Cortex of kidney (tissue), 1 donor: ENCODE measurements at places on chromosomes 7 and 10.

DNA sequence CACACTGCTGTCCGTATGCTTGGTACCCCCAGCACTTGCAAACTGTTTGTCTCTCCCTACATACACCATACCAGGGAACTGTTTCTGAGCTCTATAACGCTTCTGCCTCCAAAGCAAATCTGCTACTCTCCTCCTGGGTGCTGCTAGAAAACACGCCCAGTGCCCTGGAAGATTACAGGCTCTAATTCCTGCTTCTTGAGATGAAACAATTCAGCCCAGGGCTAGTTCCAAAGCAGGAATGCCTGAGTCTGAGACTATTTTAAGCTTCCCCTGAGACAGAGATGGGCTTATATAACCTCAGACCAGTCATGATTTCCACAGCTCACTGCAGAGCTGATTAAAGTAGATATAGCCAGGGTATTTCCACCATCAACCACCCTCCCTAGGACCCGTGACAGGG is 327.1 kb downstream of the GPR158 start:
- no peak for DNase-seq

DNA sequence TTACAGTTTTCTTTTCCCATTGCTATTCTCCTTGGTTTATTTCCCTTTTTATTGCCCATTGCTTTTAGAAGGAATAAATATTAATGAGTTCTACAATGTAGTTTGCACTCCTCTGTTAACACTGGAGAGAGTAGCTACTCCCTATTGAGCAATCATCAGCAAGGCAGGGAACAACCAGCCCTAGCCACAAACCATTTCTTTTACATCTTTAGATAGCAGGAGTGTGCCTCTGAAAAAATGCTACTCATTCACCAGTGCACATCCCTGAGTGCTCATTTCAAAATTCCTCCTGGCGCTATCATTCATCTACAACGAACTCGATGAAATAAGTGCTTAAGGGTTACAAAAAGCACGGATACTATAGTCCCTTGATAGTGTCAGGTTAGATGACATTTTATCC is 252.9 kb downstream of the THSD7A start:
- no peak for DNase-seq

- no peak for DNase-seq
Observed at GRCh38 chr7:43139137-43139536, 26.7 kb downstream of the HECW1 start.

DNA sequence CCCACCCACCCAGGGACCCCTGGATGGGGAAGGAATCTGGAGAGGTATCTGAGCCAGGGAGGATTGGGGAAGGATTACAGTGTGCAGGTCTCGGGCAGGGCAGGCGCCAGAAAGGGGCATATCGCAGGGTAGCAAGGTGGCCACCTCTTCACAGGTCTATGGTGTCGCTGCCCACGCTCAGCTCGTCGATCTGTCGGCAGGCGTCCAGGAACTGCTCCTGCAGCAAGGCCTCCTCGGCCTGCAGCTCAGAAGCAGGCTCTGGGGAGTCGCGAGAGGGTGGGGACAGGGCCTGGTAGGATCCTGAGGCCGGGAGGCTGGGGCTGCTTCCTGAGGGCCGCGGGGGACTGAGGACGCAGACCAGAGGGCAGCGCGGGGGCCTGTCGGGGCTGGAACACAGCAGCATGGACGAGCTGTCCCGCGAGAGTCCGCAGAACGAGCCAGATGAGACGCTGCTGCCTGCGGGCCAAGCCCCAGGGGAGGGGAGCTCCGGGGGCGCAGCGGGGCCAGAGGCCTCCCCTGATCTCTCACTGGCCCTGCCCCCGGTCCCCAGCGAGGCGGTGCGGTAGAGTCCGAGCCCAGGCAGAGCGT is 7.1 kb upstream of the RBM28 start:
- DNase-seq = no peak

- DNase-seq = no peak
Observed at GRCh38 chr7:112223310-112223709, 16.8 kb downstream of the ZNF277 start.

DNA sequence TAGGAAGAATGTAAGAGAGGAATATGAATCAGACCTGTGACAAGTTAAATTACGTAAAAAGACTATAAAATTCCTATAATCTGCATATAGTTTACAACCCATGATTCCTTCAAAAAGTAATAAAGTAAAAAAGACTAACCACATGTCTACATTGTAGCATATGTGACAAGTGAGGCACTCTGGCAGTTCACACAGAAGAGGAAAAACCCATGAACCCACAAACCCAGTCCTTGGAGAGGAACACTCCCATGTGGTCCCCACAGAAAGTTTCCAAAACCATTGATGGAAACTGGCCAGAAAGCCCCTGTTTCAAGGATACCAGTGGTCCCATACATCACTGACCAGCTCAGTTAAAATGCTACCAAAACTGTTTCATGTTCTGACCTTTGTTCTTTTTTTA is 15.7 kb downstream of the KDM7A start:
- DNase-seq = no peak

DNA sequence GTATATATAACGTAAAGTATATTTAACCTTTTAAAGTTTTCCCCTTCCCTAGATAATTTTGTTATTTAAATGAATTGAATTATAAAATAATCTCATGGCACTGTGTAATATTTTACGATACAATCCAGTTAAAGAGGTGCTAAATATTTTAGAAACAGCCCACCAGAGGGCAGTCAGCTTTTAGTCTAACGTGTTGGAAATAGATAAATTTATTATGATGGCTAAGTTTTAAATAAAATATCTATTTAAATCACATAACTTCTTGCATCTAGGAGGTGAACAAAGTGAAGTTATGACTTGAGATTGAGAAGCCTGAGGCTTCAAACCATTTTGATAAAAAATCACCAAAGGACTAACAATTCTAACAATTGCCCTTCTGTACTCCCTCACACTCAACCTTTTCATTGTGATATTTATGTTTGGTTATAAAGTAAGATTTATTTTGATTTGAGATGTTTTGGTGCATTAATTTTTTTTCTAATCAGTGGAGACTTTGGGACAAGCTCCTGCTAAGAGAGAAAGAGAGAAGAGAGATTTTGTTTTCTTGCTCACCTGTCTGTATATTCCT is 171.5 kb upstream of the SP4 start:
- no peak for DNase-seq

DNA sequence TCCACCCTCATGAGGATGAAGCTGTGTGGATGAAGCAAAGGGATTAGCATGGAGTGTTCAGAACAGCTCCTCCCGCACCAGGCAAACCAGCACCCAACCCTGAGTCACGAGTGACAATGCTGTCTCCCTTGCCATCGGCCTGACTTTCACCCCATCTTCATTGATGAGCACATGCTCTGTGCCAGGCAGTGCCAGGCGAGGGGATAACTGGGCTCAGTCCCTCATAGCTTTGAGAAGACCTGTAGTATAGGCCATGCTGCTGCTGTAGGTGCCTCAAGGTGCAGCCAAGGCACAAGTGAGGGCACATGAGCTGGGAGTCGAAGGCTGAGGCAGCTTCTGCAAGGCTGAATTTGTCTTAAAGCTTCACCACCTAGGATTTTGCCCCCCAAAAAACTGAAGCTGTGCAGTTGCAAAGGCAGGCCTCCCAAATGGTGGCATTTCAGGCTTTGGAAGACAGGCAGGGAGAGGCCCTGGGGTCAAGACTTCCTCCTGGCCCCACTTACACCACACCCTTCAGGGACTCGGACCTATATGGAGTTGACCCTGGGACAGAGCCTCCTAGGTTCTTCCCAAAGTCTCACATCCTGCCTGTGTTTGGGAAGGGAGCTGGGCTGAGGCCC is 54.2 kb upstream of the GDF10 start:
- DNase-seq = no peak

- DNase-seq = no peak
Observed at GRCh38 chr7:107386548-107387102, 83.2 kb upstream of the GPR22 start.

DNA sequence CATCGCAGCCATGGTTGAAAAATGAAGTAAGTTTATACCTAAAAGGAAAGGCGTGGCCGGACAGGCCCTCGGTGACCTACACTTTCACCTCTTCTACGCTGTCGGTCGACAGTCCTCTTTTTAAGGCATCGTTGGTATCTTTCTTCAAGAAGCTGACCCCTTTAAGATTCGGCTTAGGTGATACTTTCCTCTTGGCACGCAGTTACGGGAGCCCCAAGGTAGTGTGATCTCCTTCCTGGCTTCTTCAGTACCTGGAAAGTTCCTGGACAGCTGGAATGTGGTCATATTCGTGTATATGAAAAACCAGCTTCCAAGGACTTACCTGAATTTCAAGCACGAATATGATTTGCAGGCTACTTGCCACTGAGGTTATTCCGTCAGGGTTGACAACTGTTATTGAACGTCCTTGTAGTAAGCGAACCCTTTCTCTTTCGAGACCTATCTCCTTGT is 885 bp upstream of the SYPL1 start:
- no peak for DNase-seq

GRCh38 chr10:112374724-112375541 is 1.0 kb downstream of the ACSL5 start:
- DNase-seq = no peak

- DNase-seq = no peak
Observed at GRCh38 chr10:11798845-11799735, 24.1 kb upstream of the PROSER2 start.

GRCh38 chr10:129056734-129057689 is 410.0 kb upstream of the MGMT start:
- no peak for DNase-seq

GRCh38 chr10:80459047-80459865 is 5.1 kb downstream of the TSPAN14 start:
- no peak for DNase-seq

- no peak for DNase-seq
Observed at GRCh38 chr10:92886334-92886961, 38.1 kb downstream of the EXOC6 start.

DNA sequence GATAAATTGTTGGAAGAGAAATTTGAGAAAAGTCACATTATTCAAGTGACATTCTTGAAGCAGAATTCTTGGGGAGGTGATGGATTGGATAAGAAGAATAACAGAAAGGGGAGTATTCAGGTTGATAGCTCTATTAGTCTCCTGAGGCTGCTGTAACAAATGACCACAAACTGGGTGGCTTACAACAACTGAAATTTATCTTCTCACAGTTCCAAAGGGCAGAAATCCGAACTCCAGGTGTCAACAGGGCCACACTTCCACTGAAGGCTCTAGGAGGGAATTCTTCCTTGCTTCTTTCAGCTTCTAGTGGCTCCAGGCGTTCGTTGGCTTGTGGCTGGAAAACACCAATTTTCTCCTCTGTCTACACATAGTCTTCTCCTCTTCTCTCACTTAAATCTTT is 99.8 kb downstream of the TES start:
- no peak for DNase-seq

GRCh38 chr10:26310361-26310760 is 93.8 kb downstream of the GAD2 start:
- no peak for DNase-seq

GRCh38 chr10:65818990-65819389 is 1106.8 kb upstream of the LRRTM3 start:
- no peak for DNase-seq

- DNase-seq = no peak
Observed at GRCh38 chr7:128303643-128304042, 40.1 kb downstream of the RBM28 start.

DNA sequence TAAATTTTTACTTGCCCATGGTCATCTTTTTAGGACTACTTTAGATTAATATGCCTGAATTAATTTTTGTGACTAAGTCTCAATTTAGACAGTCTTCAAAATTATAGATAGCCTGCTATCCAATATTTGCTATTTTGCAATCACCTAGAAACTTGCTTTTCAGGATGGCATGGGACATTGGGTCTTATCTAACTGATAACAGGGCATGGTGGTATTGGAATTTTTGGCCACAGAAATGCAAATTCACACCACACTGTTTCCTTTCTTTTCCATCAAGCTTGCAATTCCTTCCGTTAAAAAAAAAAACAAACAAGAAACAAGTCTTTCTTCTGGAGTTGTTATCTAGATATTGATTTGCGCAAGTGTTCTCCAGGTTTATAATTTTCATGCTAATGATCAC is 8.8 kb downstream of the ARL5B start:
- no peak for DNase-seq

DNA sequence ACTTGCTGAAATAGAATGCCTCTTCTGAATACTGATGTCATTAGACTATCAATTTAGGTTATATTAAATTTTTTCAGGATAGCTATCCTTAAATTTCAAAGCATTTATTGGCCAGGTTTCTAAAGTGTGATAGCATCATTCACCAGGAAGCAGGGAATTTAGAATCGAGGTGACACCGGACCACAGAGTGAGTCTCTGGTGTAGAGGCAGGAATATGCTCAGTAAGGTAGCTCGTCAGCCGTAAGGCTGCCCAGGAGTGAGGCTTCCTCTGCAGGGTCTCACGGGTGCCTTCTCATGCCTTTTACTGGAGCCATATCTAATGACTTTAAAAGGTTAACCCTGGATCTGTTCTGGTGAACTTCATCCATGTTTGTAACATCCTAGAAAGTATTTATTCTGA is 170.8 kb upstream of the KLF14 start:
- no peak for DNase-seq

GRCh38 chr10:110742801-110743200 is 98.7 kb downstream of the RBM20 start:
- no peak for DNase-seq

GRCh38 chr10:52442576-52442975 is 128.5 kb downstream of the DKK1 start:
- DNase-seq = no peak

DNA sequence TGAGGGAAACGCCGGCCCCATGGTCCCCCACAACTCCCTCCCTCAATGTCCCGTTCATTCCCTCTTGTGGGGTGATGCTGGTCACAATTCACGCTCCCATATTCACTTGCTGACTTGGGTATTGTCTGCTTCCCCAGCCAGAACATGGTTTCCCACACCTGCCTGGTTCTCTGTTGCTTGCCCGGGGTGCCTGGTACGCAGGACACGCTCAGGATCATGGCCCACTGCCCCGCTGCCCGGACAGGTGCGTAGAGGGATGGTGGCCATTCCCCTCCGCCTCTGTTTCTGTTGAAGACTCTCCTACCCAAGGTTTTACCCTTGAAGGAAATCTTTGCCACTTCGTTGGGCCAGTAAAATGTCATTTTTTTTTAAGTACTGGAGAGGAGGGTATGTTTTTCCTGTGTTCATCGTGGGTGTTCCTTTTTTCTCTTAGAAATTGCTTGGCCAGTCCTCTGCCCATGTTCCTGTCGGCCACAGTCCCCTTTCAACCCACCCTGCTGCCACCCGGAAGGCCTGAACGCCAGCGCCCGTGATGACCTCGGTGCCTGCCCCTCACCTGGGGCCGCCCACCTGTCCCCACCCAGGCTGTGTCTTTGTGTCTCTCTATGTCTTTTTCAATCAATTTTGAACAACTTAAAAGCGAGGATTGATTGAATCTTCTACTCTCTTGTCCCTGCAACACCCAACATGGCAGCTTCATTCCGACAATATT is 38.2 kb downstream of the FOXL3 start:
- no peak for DNase-seq

DNA sequence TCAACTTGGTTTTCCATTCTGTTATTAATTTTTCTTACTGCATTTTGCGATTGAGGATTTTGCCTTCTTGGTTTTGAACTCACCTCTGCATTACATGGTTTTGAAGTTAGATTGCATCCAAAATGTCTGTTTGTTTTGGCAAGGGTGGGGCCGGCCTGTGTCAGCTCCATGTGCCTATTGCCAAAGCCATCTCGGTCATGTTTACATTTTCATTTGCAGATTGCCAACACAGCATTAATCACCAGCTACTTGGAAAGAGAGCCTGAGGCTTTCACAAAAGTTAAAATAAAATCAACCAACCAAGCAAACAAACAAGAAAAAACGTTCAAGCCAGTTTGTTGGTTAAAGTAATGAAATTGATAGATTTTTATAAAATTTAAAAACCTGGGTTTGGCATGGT is 695.8 kb downstream of the TYW1 start:
- no peak for DNase-seq
